ENCODE measurements at places on chromosomes 16 and 17. TPM values are rescaled to one million over a fixed set of nuclear protein-coding genes. Genes with fewer than 3 reads are reported as not detected.
A peak's percentile ranks its signal among the peaks of the same experiment; 100 is the strongest.

- ATAC-seq: peak; percentile 15
These were observed 2.8 kb downstream of the DNASE1L2 start for GRCh38 chr16:2238838-2239675.

- ATAC-seq: peak; percentile 88
These were observed 108.1 kb upstream of the CDC42EP4 start for GRCh38 chr17:73419881-73420280.

DNA sequence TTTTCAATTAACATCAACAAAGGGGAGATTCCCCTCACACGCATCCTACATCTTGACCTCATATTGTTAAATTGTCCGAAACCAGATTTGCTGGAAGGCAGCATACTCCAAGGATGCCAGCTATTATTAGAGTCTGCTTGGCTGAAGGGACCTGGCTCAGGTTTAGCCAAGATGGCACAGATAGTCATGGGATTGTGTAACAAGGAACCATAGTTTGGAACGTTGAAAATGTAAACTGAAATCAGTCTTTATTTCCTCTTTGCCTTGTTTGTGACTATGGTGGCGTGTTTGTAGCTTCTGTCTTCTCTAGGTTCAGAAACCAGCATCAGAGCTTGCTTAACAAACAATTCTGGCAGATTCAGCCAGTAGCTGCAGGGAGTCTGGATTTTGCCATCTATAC lies 5.9 kb downstream of the ARSG start:
- ATAC-seq: no peak

DNA sequence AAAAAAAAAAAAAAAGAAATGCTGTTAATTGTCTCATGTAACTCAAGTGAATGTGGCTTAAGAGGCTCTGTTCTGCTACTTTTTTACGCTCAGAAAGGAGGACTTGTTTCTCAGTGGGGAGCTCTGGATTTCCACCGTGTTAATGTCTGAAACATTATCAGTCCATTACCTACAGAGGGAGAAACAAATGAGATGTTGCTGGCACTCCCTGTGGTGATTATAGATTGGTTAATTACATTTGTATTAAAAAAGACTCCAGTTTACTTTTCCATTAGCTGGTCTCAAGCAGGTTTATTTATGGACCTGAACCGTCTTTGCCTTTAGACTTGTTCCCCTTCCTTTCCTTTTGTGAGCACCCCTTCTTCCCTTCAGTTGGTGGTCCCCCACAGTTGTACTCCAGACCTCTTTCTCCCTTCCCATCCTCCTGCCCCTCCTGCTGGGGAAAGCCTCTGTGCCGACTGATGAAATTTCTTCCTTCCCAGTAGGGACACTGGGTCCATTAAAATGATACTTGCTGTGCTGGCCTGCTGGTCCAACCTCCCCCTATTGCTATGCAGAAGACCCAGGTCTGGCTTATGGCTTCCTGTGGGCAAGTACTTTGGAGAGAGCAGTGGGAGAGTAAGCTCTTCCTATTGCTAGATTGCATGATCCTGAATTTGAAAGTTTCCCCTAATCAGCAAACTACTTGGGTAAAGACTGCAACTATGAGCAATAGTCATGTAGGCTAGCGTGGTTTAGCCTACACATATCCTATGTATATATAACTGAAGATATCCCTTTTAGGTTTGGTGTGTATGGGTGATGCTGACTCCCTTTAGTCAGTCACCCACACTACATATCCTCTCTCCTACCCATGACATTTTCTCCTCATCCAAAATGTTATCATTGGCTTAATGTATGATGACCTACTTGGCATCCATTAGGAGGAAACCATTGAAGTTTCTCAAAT lies 8.1 kb downstream of the CDC6 start:
- no peak for ATAC-seq

DNA sequence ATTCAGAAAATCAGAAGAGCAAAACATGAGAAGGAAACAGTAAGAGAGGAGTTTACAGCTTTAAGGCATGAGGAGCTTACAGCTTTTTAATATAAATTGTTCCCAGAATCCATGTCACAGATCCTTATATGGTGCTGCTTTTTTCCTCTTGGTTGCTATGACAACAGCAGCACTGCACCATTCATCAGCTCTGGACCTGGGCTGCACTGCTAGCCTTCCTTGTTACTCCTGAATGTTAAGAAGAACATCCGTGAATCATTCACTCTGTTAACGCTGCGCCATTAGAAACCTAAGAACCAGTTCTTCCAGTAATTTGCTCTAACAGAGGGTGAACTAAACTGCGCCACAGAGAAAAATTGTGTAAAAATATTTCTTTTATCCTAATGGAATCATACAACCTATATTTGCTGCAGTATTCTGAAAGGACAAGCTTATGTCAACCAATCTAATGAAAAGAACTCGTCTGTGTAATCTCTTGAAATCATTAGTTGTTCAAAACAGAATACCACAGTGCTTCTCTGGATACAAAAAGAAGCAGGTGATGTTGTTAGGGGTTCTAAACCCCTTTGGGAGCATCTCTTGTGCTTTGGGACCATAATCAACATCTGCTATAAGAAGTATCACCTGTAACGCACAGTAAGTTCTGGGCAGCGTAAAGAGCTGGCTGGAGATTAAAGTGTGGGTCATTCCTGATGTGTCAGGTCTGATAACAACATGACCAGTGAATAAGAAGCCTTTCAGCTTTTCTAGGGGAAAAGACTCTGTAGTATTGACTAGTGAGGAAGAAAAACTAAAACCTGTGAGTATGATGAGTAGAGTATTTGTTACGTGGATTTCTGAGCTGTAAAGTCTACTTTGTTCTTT lies 151.2 kb downstream of the TANC2 start:
- no peak for ATAC-seq

DNA sequence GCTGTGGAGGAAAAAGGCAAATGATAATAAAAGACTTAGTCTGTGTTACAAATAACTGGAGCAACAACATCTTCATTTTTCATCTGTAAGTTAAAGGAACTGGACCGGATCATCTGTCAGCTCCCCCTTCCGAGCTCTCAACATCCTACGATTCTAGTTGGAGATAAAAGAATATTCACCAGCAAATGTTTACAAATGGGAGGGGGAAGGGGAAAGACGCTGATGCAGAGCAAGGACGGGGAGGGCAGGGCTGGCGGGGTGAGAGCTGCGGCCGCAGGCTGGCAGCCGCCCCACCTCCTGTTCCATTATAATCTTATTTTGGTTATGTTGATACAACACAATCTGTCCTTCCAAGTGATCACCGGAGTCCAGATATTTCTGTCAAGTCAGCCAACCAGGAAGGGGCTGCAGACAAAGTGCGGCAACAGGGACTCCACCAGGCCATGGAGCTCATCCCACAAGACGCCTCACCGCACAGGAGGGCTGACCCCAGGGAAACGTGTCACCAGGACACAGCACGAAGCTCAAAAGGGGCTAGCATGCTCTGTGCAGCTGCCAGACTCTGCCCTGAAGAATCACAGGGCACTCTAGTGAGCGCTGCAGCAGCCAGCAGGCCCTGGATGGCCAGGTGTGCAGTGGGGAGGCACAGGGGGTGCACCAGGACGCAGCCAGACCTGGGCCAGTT lies 19.7 kb downstream of the FBXO31 start:
- peak; percentile 82 for ATAC-seq

GRCh38 chr17:35148144-35148543 lies 527 bp downstream of the UNC45B start:
- ATAC-seq: no peak

DNA sequence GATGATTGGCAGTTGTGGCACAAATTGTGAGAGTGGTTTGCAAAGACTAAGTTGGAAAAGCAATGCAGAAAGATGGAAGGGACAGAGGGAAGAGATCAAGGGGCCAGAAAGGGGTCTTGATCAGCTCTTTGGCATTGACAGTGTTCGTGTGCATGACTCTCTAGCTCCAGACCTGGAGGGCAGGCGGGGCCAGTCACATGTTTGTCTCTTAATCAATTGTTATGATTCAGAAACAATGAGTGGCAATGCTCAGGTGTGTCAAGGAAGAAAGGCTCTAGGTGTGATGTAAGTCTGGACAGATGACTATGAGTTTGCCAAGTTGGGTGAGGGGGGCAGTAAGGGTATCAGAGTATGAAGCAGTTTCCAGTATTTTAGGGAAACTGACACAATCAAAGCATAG lies 32.1 kb downstream of the WSB1 start:
- ATAC-seq: no peak

- ATAC-seq: no peak
These were observed 10.2 kb upstream of the GGA2 start for GRCh38 chr16:23520500-23520899.

- peak; percentile 59 for ATAC-seq
These were observed 82.3 kb downstream of the ARHGAP23 start for GRCh38 chr17:38510421-38511149.

- ATAC-seq: no peak
These were observed 4.9 kb downstream of the CES2 start for GRCh38 chr16:66940236-66940635.

DNA sequence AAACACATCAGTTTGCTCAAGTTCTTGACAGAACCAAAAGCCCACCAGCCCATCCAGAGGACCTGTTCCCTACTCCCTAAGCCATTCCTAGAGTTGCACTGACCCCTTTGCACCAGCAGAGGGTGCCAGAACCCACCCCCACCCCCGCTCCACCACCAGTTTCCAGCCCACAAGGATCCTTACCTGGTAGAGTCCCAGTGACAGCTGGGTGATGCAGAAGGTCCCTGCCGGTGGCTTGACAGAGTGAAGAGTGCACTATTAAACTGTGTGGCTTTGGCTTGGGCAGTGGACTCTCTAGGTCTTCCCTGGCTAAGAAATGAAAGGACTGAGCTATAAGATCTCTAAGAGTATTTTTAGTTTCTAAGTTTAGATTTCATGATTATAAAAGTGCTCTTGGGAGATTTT lies 73.3 kb upstream of the MTMR4 start:
- ATAC-seq: no peak

DNA sequence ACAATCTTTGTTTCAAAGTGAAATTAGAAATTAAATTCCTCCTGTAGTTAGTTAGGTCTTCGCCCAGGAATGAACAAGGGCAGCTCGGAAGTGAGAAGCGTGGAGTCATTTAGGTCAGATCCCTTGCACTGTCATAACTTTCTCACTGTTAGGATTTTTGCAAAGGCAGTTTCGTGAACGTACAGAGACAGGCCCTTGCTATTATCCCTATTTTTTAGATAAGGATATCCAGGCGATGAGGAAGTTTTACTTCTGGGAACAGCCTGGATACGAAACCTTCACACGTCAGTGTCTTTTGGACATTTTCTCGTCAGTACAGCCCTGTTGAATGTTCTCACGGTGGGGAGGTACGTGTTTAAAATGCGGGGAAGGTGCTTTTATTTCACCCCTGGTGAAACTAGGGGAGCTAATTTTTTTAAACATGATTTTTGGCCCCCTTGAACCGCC lies 318 bp upstream of the RBL2 start:
- ATAC-seq: no peak

GRCh38 chr16:13866073-13866472 lies 53.9 kb upstream of the ERCC4 start:
- peak; percentile 75 for ATAC-seq

- peak; percentile 17 for ATAC-seq
These were observed 577 bp downstream of the GSPT1 start for GRCh38 chr16:11915114-11915643.

DNA sequence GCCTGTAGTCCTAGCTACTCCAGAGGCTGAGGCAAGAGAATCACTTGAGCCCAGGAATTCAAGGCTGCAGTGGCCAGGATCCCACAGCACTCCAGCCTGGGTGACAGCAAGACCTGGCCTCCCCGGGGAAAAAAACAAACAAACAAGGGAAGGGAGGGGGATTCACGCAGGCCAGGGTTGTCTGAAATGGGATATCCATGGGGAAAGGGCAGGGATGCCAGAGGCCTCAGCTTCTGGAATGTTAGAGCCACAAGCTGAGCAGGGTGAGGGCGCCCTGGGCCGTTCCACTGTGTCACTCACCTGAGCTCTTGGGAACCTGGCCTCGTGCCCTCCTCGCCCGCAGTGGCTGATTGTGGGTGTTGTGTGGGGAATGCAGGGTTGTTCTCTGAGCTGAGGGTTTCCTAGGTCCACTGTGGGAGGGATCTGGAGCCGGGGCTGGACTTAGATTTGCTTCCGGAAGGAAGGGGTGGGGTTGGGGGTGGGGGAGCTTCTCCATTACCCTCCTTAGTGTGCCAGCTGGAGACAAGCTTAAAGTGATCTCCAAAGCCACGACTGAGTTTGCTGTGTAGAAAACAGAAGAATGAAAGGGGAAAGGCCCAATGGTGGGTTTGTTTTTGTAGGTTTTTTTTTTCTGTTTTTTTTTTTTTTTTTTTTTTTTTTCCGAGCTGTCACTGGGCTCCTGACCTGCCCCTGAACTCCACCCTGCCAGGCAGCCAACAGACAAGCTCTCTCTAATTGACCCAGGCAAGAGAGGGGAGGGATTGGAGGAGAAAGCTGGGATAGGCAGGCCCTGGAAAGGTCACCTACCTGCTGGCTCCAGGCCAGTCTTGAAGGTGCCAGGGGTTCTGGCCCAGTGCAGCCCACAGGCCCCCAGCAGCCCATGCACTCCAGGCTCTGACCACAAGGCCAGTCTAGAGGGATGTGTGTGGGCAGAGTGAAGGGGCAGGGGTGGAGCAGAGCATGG lies at the start of gene SULT1A1:
Gene SULT1A1, minus strand, starts transcription at position 414 of the 964 bp plus-strand sequence. CDS start 1,189 bp downstream, outside the sequence.
- peak; percentile 32 for ATAC-seq

- no peak for ATAC-seq
These were observed 125.7 kb upstream of the CDH5 start for GRCh38 chr16:66240631-66241395.

GRCh38 chr17:49914096-49914490 lies 54.9 kb upstream of the DLX4 start:
- no peak for ATAC-seq

DNA sequence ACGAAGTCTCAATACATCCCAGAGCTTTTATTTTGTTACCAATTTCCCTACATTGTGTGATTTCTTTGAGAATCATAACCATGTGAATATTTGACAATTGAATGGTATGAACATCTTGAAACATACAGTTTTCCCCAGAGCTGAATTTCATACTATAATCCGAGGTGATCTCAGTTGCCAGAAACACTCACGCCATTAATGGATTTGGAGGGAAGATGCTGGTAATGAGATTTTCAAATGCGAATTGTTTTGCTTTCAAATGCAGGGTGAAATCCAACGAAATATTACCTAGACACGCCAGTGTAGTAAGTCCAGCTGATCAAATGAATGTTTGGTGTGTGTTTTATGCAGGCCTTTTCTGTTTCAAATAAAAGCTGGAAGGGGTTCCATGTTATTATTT lies 277.8 kb upstream of the CDH5 start:
- no peak for ATAC-seq

Gene KRT9
- not detected for total RNA-seq

Gene KRTAP1-5
- not detected for total RNA-seq

Gene ENPP7
- total RNA-seq: not detected

Gene PRSS22
- total RNA-seq: 1.0 TPM

Gene EME1
- total RNA-seq: not detected

Gene SERPINF2
- 7.6 TPM for total RNA-seq

Data from gastroesophageal sphincter (tissue), 4 donors.